ENCODE measurements at places on chromosomes 11 and 22.
A peak's percentile ranks its signal among the peaks of the same experiment; 100 is the strongest.

GRCh38 chr11:120303004-120303637, 22.0 kb upstream of the TLCD5 start:
- peak; percentile 43 for DNase-seq

DNA sequence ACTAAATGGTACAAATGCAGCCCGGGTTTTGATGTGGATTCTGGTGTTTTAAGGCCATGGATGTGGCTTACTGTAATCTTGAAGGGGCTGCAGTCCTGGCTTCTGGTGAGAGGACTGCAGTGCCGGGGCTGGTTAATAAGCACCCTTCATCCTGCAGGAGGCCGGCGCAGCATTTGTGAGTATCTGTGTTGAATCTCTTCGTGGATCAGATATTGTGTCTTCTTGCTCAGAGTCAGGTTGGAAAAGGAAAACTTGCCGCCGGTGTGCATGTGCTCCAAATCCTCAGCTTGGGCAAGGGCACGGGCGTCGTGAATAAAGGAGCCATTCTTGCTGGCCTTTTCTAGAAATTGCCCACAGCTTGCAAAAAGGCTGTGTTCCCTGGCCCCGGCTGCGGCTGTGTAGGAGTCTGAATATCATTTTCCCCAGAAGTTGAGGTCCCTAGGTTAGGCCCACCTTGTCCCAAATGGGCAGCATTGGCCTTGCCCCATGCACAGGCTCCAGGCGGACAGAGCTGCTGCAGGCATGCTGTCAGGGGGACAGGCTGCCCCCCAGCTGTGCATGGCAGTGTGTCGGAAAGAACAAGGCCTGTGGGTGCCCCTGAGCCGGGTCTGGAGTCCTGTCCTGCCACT, 28.9 kb upstream of the PARVB start:
- DNase-seq = no peak

- no peak for DNase-seq
Observed at GRCh38 chr11:126135235-126136176, 72.8 kb upstream of the CDON start.

DNA sequence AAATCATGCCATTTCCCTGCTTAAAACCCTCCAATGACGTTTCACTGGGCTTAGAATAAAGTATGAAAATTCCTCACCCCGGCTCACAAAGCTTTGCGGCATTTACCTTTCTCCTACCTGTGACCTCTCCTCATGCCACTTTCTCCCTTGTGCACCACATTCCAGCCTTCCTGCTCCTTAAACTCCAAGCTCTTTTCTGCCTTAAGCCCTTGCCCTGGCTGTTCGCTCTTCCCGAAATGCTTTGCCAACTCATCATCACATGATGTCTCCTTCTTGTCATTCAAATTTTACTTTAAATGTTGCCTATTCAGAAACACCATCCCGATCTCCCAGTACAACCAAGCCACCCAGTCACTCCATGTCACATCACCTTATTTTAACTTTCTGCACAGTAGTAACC, 2.0 kb downstream of the PLEKHA7 start:
- DNase-seq = no peak

- DNase-seq = no peak
Observed at GRCh38 chr11:132202621-132203020, 832.2 kb downstream of the NTM start.

GRCh38 chr11:86177302-86177701, 67.3 kb upstream of the EED start:
- DNase-seq = no peak

DNA sequence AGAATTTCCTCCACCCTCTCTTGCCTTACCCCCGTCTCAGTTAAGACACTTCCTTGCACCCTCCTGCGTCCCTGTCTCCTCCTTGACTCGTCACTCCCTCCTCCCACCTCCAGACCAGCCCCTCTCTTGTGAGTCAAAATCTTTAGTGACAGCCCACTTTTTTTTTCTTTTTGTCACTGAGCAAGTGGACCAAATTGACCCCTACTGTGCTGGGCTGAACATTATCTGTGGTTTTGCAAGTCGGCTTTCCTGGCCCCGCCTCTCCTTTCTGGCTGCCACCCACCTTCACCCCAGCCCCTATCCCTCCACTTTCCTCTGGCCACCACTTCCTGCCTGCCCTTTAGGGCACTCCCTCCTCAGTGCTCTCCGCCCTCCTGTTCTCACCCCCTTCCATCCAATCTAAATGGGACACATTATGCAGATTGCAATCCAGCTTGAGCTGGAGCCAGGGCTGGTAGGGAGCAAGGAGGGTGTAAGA, at the start of gene APLNR:
TSS of gene APLNR (minus strand) at position 47 of the 478 bp plus-strand sequence. CDS start 246 bp downstream, outside the sequence.
- DNase-seq = no peak

- no peak for DNase-seq
Observed at GRCh38 chr11:115298300-115299012, 205.8 kb downstream of the CADM1 start.

GRCh38 chr11:18853086-18853720, 61.6 kb upstream of the PTPN5 start:
- no peak for DNase-seq

- DNase-seq = no peak
Observed at GRCh38 chr11:60367009-60367408, 11.3 kb upstream of the MS4A7 start.

- DNase-seq = no peak
Observed at GRCh38 chr11:64485074-64485473, 105.9 kb upstream of the SLC22A12 start.

DNA sequence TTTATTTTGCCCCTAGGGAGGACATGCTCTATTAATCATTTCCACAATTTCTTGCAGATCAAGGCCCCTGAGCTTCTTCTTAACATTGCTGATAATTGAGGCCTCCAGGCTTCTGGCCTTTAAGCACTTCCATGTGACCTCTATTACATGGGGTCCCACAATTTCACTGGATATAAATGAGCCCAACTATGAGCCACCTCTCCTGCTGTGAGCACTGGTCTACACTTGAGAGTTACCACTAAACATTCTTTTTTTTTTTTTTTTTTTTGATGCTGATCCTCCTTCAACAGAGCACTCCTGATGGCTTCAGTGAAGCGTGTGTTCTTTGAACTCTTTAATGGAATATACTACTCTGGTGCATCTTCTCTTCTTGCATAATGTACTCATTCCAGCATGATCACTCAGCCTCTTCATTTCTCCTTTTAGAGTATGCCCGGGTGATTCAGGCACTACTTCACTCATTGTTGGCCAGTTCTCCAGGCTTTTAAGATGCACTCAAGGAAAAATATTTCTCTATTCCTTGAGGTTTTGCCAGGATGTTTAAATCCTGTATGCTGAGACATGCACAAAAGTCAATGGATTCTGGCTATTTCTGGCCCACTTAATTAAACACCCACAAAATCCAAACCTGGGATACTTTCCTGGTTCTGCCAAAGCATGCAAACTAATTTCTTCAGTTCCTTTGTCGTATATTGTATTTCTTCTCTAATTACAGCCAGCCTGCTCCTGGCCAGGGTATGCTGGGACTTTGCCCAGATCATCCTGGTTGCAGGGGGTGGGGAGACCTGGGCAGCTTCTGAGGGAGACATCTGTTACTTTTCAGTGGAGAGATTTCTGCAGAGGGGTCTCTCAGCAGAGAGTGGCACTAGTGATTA, 257.8 kb upstream of the LUZP2 start:
- no peak for DNase-seq

DNA sequence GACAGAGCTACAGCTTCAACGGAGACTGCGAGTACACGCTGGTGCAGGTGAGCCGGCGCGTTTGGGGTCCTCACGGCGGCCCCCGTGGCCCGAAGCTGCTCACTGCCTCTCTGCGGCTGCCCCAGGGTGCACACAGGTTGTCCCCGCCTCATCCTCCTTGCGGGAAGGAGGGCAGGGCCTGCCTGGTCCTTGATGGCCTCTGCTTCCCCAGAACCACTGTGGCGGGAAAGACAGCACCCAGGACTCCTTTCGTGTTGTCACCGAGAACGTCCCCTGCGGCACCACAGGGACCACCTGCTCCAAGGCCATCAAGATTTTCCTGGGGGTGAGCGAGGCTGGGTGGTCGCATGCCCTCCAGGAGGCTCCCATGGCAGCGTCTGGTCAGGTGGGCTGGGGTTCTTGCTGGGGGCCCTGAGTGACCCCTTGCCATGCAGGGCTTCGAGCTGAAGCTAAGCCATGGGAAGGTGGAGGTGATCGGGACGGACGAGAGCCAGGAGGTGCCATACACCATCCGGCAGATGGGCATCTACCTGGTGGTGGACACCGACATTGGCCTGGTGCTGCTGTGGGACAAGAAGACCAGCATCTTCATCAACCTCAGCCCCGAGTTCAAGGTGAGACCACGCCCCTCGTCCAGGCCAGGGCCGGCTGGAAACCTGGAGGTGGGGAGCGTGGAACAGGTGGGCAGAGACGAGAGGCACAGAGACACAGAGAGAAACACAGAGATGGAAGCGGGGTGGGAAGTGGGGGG, 19.4 kb downstream of the MUC5AC start:
- DNase-seq = no peak

GRCh38 chr22:19870153-19871022, 15.7 kb upstream of the GNB1L start:
- no peak for DNase-seq

DNA sequence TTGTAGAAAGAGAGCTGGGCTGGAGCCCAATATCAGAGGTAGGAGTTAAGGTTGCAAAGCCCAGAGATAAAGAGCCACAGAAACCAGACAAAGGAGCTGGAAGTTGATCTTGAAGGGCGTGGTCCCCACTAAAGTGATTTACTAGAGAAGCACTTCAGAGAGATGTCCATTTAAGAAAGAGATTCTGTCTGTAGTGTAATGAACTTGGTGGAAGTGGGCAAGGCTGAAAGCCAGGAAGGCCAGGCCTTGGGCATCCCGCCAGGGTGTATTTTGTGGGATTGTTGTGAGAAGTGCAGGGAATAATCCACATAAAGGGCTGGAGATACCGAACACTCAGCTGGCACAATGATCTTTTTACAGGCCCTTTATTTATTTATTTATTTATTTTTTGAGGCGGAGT, 1398.8 kb downstream of the TBC1D22A start:
- no peak for DNase-seq

- DNase-seq = no peak
Observed at GRCh38 chr11:132911186-132911585, 621.1 kb downstream of the OPCML start.

DNA sequence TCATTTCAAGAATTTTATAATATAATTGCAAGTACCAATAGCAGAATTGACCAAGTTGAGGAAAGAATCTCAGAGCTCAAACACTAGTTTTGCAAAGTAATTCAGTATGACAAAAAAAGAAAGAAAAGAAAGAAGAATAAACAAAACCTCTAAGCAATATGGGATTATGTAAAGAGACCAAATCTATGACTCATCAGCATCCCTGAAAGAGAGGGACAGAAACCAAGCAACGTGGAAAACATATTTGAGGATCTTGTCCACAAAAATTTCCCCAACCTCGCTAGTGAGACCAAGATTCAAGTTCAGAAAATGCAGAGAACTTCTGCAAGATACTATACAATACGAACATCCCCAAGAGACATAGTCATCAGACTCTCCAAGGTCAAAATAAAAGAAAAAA, 203.7 kb upstream of the DDI1 start:
- DNase-seq = no peak

DNA sequence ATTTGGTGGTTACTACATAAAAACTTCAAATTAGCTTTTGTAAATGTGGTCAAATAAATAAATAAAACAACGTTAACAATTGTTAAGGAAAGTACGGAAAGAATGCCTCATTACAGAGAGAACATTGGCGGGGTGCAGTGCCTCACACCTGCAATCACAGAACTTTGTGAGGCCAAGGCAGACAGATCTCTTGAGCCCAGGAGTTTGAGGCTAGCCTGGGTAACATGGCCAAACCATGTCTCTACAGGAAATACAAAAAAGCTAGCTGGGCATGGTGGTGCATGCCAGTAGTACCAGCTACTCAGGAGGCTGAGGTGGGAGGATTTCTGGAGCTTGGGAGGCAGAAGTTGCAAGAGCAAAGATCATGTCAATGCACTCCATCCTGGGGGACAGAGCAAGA, 59.4 kb upstream of the VPREB1 start:
- DNase-seq = no peak

DNA sequence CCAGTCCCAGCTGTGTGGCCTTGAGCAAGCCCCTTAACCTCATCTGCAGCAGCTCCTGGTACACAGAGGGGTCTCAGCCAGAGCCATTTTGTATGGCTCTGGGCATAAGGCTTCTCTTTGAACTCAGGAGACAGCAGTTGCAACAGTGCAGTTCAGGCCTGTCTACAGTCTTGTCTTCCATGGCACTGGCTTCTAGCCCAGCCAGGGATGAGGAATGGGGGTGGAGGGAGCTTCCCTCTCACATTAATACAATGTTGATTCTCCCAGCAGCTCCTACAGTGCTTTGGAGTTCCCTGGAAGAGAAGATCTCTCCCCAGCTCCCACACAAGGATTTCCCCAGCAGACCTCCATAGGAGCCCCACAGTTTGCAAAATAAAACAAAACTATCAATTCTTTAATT, 350.2 kb downstream of the BUD13 start:
- DNase-seq = no peak

- DNase-seq = no peak
Observed at GRCh38 chr22:35749808-35750207, 32.1 kb downstream of the APOL5 start.

- DNase-seq = no peak
Observed at GRCh38 chr11:35662061-35662648, 420 bp upstream of the TRIM44 start.

- DNase-seq = no peak
Observed at GRCh38 chr11:12182676-12183541, 72.5 kb downstream of the MICAL2 start.

GRCh38 chr11:95606824-95607223, 182.8 kb downstream of the FAM76B start:
- DNase-seq = no peak

DNA sequence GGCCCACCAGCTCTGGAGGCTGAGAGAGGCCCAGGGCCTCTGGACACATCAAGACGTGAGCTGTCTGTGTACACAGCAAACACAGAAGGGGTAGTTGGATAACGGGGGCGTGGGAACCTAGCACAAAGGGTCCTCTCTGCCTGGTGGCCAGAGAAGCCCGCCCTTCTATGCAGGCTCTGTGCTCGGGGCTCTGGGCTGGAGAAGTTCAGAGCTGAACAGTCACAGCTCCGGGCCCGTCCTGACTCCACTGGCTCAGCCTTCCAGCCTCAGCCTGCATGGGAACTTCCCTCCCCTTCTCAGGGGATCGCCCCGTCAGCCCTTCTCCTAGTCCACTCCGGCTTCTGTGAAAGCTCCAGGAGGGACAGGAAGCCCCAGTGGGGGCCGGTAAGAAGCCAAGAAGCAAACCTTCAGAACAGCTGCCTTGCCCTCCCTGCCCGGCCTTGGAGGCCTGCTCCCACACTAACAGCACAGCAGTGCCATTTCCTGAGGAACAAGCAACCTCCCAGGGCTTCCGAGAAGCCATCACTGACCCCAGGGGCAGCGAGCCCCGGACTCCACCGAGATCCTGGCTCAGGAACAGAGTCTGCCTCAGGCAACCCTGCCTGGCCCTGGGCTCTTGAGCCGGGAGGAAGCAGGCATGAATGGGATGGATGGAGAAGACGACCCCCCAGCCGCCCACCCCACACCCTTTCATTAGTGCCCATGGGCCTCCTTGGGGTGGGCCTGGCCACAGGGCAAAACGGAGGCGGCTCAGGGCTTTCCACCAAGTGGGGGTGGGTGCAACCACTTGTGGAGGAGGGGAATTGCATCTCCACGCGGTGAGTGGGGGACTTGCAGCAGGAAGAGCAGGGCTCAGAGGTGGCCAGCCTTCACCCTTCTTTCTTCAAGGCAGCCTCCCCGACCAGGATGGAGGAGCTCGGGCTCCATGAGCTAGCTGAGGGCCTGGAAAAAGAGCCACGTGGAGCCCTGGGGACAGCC, 119.8 kb downstream of the ST3GAL4 start:
- no peak for DNase-seq
